Epithelial cell of proximal tubule (primary cell): ENCODE measurements at places on chromosomes 5 and 9. TPM values are rescaled to one million over a fixed set of nuclear protein-coding genes. Genes with fewer than 3 reads are reported as not detected.

- DNase-seq: no peak
Measured at GRCh38 chr5:31944684-31945445, 229.3 kb downstream of the GOLPH3 start.

DNA sequence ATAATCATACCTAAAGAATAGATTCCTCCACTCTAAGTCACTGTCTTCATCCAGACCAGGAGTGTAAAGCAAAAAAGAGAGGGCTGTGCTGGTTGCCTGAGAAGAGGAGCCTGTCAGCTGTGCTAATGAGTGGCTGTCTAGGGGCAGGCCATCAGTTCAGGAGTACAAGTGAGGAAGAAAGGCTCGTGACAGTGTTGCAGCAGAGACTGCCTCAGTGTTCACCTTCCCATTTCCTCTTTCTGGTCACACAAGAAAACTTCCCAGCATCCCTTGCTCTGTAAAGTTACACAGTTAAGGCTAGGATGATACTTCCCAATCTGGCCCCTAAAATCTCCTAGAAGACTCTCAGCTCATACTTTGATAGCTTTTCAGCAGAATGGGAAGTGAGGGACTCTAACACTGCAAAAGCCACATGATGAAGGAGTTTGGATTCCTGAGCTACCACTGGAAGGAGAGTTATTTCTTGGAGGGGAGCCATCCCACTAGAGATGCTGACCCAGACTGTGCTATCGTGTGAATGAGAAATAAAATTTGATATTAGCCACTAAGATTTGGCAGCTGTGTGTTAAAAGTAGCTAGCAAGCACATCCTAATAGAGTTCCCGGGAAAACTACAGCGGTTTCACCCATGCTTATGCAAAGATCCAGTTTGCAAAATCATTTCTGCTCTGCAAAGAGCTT lies 67.1 kb downstream of the ADAMTS12 start:
- no peak for DNase-seq

- no peak for DNase-seq
Measured at GRCh38 chr5:143955141-143955540, 143.2 kb downstream of the HMHB1 start.

GRCh38 chr5:60487885-60488442 lies 212.0 kb downstream of the DEPDC1B start:
- DNase-seq: no peak

DNA sequence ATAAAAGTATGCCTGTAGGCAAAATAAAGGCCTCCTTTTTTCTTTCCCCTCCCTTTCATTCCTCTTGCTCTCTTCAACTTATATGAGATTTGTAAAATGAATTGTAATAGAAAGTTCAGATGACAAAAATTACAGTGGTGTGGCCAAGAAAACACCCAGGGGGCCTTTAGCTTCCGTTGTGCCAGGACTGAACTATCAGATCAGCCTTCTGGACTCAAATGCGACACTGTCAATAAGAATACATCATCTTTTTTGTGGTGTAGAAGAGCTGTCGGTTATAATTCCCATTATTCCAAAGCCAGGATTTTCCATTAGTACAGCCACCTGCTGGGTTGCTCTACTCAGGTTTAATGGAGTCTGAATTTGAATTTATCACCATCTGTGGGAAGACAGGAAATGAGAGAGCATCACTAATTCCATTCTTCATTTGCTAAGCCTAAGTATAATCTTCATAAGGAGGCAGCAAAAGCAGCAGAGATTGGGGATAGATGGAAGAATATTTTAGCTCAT lies 443.4 kb downstream of the ANXA1 start:
- no peak for DNase-seq

- DNase-seq: no peak
Measured at GRCh38 chr5:54570916-54571315, 53.4 kb downstream of the SNX18 start.

DNA sequence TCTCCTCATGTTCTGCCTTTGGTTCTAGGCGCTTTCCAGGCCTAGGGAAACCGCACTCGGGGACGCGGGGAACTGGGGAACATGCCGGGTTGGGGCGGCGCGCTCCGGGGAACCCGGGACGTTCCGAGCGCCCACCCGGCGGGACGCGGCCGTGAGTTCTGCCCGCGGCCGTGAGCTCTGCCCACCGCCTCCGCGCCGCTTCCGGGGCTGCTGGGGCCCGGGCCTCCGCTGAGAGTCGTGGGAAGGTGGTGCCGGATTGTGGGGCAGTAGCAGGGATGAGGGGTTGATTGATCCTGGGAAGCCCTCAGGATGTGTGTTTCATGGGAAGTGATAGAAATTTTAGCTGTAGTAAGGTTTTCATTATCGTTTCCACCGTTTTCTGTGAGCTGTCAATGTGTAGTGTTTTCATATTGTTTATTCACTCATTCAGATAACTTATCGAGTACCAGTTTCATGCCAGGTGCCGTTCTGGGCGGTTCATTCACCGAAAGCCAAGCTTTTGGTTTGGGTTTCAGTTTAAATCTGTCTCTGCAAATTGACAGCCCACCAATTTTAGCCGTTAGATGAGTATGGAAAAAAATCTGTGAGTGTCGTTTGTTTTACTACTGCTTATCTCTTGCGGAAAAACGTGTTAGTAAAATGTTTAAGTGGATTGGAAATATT lies 657 bp downstream of the MTRR start:
- DNase-seq: no peak

PCAT7 gene
- total RNA-seq: not detected in 2 replicates

SOHLH1 gene
- not detected in 2 replicates for total RNA-seq
